ENCODE measurements at places on chromosomes 7 and 10. TPM values are rescaled to one million over a fixed set of nuclear protein-coding genes. Genes with fewer than 3 reads are reported as not detected.
A peak's percentile ranks its signal among the peaks of the same experiment; 100 is the strongest.

- H3K27ac ChIP-seq: no peak overlapping the region
- no peaks in the 10 kb centered on the region for H3K36me3 ChIP-seq
- DNase-seq: no peak
- H3K4me1 ChIP-seq: no peaks in the 10 kb centered on the region
- no peak overlapping the region for H3K4me3 ChIP-seq
These were observed 575.3 kb downstream of the IPMK start for GRCh38 chr10:57692255-57692980.

The MACC1 gene
- total RNA-seq: 1.5 TPM

DNA sequence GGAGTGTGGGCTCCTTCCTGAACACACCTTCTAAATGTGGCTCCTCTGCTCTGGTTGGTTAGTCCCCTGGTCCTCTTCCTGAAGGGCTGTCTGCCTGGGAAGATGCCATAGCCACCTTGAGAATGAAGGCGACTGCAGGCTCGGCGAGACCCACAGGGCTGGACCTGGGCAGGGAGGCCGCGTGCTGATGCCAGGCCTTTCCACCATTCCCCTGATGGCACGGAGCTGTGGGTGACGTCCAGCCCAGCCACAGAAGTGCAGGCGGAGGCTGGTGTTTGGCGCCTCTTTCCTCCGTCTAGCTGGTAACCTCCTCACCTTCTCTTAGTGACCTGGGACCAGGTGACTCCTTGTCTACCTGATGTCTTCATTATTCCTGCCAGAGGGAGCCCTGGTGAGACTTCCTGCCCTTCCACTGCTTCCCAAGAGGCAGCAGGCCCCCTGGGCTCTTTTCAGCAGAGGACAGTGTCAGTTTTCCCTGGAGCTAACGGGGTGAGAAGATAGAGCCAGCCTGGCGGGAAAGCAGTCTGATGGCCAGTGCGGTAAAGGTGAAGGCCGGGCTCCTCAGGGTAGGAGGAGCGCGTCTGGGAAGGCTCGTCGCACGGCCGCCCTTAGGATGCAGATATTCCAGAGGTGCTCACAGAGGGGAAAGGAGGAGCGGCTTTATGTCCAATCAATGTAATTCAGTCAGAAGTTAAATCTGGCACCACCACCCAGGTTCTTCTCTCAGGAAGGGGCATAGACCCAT is 34.9 kb downstream of the GBX1 start:
- no peaks in the 10 kb centered on the region for H3K36me3 ChIP-seq
- no peak overlapping the region for H3K27ac ChIP-seq
- DNase-seq: no peak
- no peaks in the 10 kb centered on the region for H3K27me3 ChIP-seq
- no peak overlapping the region for H3K4me3 ChIP-seq

GRCh38 chr10:8057636-8058273 is 3.3 kb downstream of the GATA3 start:
- H3K4me1 ChIP-seq: peaks cover 64% of the 10 kb centered on the region
- no peak for DNase-seq
- H3K27me3 ChIP-seq: peaks cover 8% of the 10 kb centered on the region
- peak overlapping the region; percentile 91 for H3K4me3 ChIP-seq
- H3K27ac ChIP-seq: peak overlapping the region; percentile 96

GRCh38 chr10:102231357-102232318 is 5.5 kb downstream of the ELOVL3 start:
- H3K27ac ChIP-seq: no peak overlapping the region
- peak overlapping the region; percentile 62 for H3K4me3 ChIP-seq
- no peaks in the 10 kb centered on the region for H3K36me3 ChIP-seq
- peaks cover 69% of the 10 kb centered on the region for H3K27me3 ChIP-seq
- DNase-seq: peak; percentile 77

DNA sequence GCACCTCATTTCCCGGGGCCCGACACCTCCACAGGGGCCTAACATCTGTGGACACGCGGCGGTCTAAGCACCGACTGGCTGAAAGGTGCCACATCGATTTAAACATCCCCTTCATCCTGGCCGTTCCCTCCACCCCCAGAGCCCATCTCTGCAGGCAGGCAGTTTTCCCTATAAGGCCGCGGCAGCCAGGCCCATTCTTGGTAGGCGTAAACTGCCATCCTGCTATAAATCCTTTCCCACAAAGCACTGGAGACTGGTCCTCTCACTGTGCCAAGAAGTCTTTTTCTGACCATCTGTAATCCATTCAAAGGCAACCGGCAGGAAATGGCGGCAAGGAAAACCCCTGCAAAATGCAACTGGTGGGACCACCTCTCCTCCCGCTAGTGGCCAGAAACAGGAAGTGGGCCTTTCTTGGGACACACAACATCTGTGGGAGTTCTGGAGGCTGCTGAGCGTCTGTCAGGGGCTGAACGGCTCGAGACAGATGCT is 22.4 kb downstream of the ATXN7L1 start:
- H3K4me1 ChIP-seq: peaks cover 52% of the 10 kb centered on the region
- H3K4me3 ChIP-seq: no peak overlapping the region
- DNase-seq: peak; percentile 38
- no peak overlapping the region for H3K27ac ChIP-seq
- H3K36me3 ChIP-seq: no peaks in the 10 kb centered on the region

The IMPDH1 gene
- total RNA-seq: 54.1 TPM

GRCh38 chr10:86545101-86545500 is 23.5 kb upstream of the WAPL start:
- H3K27ac ChIP-seq: no peak overlapping the region
- no peaks in the 10 kb centered on the region for H3K36me3 ChIP-seq
- H3K4me3 ChIP-seq: no peak overlapping the region
- no peak for DNase-seq
- H3K4me1 ChIP-seq: no peaks in the 10 kb centered on the region
- peaks cover 8% of the 10 kb centered on the region for H3K27me3 ChIP-seq

GRCh38 chr10:102850025-102850518 is 4.0 kb upstream of the BORCS7 start:
- DNase-seq: no peak
- H3K27ac ChIP-seq: no peak overlapping the region
- H3K36me3 ChIP-seq: peaks cover 1% of the 10 kb centered on the region
- H3K4me1 ChIP-seq: peaks cover 5% of the 10 kb centered on the region
- H3K4me3 ChIP-seq: no peak overlapping the region

DNA sequence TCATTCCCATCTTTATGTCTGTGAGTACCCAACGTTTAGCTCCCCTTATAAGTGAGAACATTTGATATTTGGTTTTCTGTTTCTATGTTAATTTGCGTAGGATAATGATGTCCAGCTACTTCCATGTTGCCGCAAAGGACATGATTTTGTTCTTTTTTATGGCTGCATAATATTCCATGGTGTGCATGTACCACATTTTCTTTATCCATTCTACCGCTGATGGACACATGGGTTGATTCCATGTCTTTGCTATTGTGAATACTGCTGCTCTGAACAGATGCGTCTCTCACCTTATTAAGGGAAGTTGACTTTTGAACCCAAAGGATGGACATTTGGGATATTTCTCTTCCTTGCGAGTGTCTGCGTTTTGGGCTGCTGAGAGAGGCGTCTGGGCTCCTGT is 50.2 kb downstream of the GTF2IRD1 start:
- DNase-seq: no peak
- H3K27me3 ChIP-seq: no peaks in the 10 kb centered on the region
- no peaks in the 10 kb centered on the region for H3K36me3 ChIP-seq
- H3K4me3 ChIP-seq: no peak overlapping the region

DNA sequence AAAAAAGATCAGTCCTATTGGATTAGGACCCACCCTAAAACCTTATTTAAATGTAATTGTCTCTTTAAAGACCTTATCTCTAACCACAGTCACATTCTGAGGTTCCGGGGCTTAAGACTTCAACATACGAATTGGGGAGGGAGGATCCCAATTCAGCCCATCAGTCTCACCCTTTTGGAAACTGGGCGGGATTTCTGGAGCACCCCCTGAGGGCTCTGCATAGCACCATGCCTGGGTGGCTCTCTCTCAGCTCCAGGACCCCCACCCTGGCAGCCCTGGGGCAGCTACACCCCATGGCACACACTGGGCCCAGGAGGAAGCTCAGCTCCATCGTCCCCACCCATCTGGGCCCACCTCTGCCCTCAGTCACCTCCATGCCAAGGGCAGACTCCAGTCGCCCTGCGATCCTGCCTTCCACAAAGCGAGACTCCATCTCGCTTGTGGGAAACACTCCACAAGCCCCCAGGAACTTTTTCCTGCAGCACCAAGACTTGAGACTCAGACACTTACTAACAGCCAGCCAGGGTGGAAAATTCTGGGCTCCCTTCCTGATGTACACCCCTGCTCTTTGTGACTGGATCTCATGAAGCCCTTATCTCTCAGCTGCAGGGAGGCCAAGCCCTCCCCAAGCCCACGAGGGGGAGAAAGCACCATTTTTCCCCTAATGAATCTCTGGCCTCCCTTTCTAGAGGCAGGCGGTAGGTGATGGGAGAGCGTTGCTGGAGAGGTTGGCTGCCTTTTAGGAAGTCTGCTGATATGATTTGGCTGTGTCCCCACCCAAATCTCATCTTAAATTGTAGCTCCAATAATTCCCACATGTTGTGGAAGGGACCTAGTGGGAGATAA is 90.8 kb upstream of the KDM7A start:
- no peaks in the 10 kb centered on the region for H3K27me3 ChIP-seq
- no peak for DNase-seq
- no peak overlapping the region for H3K27ac ChIP-seq

The RAMP3 gene
- total RNA-seq: not detected

DNA sequence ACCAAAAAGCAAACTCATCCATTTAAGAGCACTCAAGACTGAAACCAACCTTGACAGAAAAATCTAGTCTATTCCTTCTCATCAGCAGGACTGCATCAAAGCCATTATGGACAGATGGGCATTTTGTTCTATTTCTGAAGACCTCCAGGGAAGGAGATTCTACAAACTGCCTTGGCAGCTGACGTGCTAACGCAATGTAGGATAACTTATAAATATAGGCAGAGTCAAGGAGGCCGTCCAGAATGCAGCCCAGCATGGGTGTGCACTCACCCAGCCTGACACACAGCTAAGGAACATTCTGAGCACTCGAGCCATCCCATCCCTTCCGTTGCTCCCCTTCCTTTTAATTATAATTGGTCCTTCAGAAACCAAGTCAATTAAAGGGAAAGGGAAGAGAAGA is 25.3 kb upstream of the NEBL start:
- no peak for DNase-seq
- H3K27me3 ChIP-seq: no peaks in the 10 kb centered on the region
- H3K36me3 ChIP-seq: no peaks in the 10 kb centered on the region
- no peak overlapping the region for H3K27ac ChIP-seq
- H3K4me1 ChIP-seq: no peaks in the 10 kb centered on the region
